Activated T-cell treated with anti-CD3 and anti-CD28 coated beads, Interleukin-2, amount 50 U/mL, for 1 hour (primary cell): ENCODE measurements at places on chromosomes 1 and 21.

- no peak for DNase-seq
Observed at GRCh38 chr1:201310986-201311355, 27.7 kb downstream of the PKP1 start.

GRCh38 chr1:108961198-108961597, 2.1 kb downstream of the CLCC1 start:
- no peak for DNase-seq

- DNase-seq: no peak
Observed at GRCh38 chr1:39787468-39787867, 1.2 kb downstream of the BMP8B start.

DNA sequence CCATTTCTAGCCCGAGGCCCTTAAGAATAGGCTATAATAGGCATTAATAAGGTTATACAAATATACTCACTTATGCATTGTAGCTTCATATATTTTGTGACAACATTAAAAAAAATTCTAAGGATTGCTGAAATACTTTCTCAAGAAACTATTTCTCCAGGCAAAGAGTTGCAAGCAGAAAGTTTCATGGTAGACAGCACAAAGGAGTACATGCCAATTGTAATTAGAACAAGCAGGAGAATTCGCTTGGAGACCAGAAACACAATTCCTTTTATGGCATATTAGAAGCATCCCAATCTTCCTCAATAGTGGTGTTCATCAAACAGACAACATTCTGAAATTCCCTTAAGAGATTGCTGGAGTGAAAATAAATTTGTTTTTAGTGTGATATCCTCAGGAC, 122.8 kb downstream of the CRB1 start:
- no peak for DNase-seq

GRCh38 chr1:89762386-89762778, 58.5 kb upstream of the LRRC8D start:
- DNase-seq: no peak

GRCh38 chr1:239844833-239845232, 246.8 kb upstream of the FMN2 start:
- no peak for DNase-seq

GRCh38 chr1:90973897-90974798, 47.7 kb downstream of the ZNF644 start:
- DNase-seq: no peak

- DNase-seq: no peak
Observed at GRCh38 chr1:2972879-2973575, 48.2 kb upstream of the ACTRT2 start.

- no peak for DNase-seq
Observed at GRCh38 chr1:28671254-28671780, 2.7 kb downstream of the GMEB1 start.

DNA sequence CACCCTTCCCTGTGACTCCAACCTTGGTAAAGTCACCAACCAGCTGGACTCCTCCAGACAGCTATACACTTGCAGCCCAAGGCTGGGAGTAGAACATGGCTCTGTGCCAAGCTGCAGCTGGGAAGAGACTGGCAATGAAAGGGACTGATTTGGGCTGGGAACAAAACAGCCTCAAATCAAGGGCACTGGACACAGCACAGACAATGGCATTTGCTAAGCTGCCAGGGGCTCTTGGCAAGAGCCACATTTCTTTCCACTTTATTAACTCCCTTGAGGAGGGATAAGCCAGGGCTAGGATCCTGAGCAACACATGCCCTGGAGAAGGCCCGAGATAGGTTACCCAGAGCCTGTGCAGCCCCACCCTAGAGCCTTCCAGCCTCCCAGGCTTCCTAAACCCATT, 12.0 kb downstream of the SYT11 start:
- no peak for DNase-seq

DNA sequence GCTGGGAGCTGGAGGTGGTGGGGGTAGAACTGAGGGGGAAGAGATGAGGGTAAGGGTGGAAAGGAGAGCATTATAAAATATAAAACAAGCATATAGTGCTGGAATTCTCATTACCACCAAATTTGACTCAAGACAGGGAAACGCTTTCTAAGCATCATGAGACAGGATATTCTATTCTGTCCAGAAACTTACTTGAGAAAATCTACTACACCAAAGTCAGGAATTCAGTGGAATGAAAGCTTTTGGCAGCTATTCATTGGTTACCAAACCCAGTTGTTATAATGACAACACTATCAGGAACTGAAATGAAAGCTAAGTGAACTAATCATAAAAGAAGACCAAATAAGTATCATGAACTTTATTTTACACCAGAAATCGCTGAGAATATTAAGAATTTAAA, 14.5 kb downstream of the AIDA start:
- DNase-seq: no peak

- no peak for DNase-seq
Observed at GRCh38 chr1:203038217-203038741, 12.0 kb downstream of the PPFIA4 start.

DNA sequence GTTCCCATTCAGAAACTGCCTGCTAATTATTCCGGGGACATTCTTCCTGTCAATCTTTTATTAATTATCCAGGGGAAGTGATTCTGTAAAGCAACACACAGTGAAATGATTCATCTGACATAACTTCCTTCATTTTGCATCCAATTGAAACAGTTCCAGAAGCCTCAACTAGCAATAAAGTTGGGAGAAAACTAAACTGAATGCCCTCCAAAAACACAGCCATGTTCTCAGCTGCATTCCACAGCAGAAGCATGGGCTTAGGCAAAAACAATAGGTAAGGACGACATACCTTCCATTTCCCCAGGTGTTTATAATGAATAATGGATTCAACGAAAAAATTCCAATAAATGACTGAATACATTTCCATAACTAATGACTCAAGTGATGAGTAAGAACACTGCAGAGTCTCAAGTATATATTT, 36.9 kb upstream of the TARBP1 start:
- no peak for DNase-seq

- no peak for DNase-seq
Observed at GRCh38 chr1:205422993-205423642, 1.3 kb upstream of the LEMD1 start.

GRCh38 chr1:67997746-67998145, 52.7 kb downstream of the DIRAS3 start:
- DNase-seq: no peak

DNA sequence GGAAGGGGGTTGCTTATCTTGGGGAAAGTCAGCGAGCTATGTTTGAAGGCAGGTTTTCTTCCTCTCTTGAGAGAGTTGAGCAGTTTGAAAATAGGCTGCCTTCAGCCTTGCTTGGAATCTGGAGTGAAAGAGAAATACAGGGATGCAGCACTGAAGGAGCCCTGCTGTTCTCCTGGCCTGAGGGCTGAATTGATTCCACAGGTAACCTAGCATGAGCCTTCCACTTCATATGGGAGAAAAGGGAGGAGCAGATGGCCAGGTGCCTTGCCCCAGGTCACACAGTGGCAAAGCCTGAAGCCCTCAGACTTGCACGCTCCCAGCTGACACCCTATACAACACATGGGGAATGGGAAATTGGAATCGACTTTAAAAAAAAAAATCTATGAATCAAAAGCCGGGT, 88.0 kb upstream of the WLS start:
- DNase-seq: no peak

DNA sequence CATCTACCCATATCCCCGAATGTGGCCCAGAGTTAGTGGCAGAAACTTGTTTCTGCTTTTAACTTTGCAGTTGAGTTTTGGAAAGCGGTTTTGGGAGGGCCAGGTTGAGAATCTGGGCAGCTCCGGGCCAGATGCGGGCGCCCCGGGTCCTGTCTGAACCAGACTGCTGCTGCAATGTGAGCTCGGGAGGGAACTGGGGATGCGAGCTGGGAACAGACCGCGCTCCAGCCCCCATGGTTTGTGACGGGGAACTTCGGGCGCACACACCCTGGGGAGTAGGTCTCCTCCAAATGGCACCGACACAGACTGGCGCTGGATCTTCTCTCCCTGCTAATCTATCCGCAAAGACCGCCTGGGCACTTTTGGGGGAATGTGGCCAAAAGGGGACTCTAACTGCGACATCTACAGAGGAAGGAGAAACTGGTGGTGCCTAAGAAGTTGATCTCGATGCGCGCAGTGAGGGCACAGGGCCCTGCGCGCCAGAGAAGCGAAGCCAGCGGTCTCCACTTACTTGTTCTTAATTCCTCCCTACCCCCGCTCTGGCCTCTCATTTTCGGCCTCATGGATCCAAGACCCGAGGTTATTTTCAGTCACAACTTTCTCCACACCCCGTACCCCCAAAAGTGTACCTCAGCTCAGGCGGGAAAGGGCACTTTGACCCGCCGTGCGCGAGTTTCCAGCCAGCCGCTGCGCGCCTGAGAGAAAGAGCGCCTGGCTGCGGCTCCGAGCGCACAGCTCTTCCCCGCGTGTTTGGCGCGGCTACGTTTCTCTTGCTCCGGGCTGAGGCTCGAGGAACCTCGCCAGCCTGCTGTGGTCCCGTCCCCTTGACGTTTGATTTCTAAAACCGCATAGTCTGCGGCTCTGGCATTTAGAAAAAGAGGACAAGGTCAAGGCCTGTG, 411.0 kb upstream of the ESRRG start:
- DNase-seq: no peak

GRCh38 chr1:43973981-43974442, 748 bp upstream of the ATP6V0B start:
- DNase-seq: no peak

DNA sequence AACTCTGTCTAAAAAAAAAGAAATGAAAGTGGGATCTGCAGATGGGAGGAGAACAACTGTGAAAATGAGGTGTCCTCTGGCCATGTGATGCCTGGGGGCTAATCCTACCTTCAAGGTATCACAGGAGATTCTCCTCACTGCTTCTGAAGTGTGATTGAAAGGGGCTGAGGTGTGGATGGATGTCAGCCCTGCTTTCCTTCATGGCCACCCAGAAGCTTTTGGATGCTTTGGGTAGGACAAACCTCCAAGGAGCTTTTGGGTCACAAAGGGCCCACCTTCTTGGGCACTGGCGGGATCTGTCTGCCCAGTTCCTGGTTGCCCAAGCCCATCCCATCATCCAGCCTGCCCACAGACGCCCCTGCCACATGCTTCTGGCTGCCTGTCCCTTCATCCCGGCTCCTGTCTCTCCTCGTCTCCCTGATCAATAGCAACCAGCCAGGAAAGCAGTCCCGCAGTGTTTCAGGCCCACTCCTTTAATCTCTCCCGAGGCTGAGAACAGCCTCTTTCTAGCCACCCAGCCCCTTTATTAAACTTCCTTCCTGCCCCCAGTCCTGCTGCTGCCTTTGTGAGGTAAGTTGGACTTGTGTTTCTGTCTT, 87.2 kb downstream of the MAN1C1 start:
- DNase-seq: no peak

DNA sequence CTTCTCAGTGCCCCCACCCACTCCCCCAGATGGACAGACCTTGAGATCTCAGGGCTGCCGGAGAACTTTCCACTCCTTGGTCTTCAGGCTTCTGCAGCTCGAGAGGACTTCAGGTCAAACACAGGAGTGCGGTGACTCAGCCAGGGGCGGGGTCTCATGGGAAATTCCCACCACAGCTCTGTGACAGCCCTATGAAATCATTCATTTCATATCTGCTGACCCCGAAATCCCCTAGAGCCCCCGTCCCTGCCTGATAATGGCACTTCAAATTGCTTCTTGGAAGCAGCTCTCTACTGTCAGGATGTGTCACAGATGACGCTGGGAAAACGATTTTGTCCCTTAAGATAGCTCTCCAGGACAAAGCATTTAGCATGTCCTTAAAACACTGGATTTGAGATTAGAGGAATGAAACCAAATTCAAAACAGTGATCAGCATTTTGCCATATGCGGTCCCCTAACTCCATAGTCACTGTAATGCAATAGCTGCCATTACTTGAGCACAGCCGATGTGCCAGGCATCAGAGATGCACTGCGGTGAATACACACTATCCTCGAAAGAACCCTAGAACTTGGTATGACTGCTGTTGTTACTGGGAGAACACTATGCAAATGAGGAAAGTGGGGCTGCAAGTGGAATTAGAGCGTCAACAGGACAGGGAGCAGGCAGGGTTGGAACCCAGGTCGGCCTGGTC, at the start of gene TNFRSF9:
TSS of gene TNFRSF9 (minus strand) at position 95 of the 692 bp plus-strand sequence. CDS start 845 bp downstream, outside the sequence.
- DNase-seq: peak; percentile 68

DNA sequence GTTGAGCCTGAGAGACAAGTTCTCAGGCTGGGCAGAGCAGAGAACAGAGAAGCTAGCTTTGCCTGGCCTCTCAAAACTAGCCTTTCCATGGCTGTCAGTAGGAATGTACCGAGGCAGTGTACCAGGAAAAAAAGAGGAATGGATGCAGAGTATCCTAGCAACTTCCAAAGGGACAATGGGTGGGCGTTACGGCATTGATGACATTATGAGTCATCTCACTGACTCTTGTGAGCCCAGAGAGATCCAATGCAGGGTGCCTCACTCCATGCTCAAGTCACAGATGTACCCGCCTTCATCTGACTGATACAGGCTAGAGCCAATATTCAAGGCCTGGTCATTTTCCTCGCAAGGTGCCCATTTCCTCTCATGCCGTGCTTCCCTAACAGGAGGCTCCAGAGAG, 51.4 kb upstream of the C8B start:
- DNase-seq: no peak

- no peak for DNase-seq
Observed at GRCh38 chr1:41957568-41957967, 38.8 kb upstream of the HIVEP3 start.

- DNase-seq: no peak
Observed at GRCh38 chr1:208068407-208068806, 157.5 kb upstream of the CD34 start.

DNA sequence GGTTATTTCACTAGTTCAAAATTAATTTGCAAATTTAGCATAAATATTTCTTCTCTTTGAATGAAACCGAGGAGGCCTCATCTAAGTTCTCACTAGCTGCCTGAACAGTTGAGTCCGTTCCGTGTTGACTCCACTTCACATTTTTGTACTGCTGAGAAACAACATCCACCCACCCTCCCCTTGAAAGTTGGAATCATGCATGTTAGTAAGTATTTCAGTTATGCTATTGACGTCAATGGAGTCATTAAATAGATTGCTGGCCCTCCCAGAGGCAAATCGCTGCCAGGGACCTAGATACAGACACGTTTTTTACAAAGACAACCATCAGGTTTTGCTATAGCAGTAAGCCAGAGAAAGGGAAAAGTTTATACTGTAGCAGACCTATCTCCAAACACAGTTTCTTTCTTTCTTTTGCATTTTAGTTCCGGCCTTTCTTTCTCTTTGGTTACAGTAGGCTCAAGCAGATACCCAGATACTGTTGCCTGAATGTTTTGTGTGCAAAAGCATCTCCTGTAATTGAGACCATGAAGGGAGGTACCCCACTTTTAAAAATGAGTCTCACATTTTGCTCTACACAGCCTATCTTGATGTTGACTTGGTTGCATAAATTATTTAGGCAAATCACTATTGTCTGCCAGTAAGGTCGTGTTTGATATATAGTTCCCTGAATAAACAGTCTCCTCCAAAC, 262.6 kb upstream of the SGIP1 start:
- no peak for DNase-seq

DNA sequence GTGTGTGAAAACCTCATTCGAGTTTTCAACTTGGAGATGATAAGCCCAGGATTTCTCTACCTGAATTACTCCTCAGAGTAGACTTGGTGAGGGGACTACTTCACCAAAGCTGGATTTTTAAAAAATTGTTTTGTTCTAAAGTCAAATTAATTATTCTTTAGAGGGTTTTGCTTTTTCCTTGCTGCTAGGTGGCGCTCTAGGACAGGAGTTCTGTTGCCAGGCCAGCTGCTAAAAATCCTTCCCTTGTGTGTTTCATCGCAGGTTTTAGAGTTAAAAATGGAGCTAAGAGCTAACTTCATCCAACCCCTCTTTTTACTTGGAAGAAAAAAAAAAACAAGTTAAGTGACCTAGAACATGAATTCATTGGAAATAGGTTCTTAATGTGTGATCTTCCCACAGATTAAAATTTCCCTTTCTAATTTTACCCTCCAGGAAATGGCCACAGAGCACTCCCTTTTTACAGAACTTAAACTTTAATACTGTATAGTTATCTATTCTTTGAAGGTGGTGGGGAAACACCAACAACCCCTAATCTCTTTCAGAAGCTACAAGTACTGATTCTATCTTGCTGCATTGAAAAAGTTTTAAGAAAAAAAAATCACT, 36.7 kb upstream of the FAM163A start:
- peak; percentile 42 for DNase-seq
